ENCODE measurements at places on chromosomes 2 and 18. TPM values are rescaled to one million over a fixed set of nuclear protein-coding genes. Genes with fewer than 3 reads are reported as not detected.

GRCh38 chr2:233953087-233953801 is 36.1 kb downstream of the TRPM8 start:
- DNase-seq: no peak

GRCh38 chr2:217798743-217799562 is 203.8 kb downstream of the TNS1 start:
- DNase-seq: peak; percentile 28

GRCh38 chr2:86704459-86704971 is 15.6 kb upstream of the RMND5A start:
- DNase-seq: no peak

GRCh38 chr2:200092235-200092634 is 136.9 kb downstream of the MAIP1 start:
- DNase-seq: no peak

The DAPL1 gene
- 13.0 TPM for total RNA-seq
